Activated effector memory CD4-positive, alpha-beta T cell treated with Interleukin-2 at 50 U/mL for 16 hours (primary cell): ENCODE measurements at places on chromosomes 11 and 22.

DNA sequence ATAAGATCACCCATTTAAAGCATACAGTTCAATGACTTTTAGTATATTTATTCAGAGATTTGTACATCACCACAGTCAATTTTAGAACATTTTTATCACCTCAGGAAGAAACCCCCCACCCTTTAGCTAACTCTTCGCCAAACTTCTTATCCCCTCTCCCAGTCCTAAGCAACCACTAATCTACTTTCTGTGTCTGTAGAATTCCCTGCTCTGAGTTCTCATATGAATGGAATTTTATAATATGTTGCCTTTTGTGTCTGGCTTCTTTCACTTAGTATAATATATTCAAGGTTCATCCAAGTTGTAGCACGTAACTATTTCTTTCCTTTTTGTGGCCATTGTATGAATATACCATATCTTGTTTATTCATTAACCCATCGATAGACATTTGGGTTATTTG, 3.6 kb downstream of the ANKRD13D start:
- no peak for DNase-seq

GRCh38 chr11:130402570-130402969, 25.8 kb downstream of the ADAMTS8 start:
- no peak for DNase-seq

GRCh38 chr11:1177020-1177770, 19.4 kb downstream of the MUC5AC start:
- DNase-seq = no peak

- no peak for DNase-seq
Observed at GRCh38 chr11:36142439-36142838, 146.8 kb downstream of the COMMD9 start.
